ENCODE measurements at places on chromosomes 13 and 19. TPM values are rescaled to one million over a fixed set of nuclear protein-coding genes. Genes with fewer than 3 reads are reported as not detected.

GRCh38 chr13:30268673-30269072, 38.7 kb downstream of the KATNAL1 start:
- no peak for DNase-seq

DNA sequence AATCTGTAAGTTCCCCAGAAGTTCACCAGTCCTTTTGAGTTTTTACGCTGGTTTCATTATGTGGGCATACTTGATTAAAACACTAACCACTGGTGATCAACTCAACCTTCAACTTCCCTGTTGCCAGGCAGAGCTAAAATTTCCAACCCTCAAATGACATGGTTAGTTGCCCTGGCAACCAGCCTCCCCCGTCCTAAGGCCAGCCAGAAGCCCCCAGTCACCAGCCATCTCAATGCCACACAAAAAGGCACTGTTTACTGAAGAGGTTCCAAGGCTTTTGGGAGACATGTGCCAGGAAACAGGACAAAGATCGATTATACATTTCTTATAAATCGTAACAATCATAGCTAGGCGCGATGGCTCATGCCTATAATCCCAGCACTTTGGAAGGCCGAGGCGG, 1.6 kb downstream of the ZNF649 start:
- no peak for DNase-seq

DNA sequence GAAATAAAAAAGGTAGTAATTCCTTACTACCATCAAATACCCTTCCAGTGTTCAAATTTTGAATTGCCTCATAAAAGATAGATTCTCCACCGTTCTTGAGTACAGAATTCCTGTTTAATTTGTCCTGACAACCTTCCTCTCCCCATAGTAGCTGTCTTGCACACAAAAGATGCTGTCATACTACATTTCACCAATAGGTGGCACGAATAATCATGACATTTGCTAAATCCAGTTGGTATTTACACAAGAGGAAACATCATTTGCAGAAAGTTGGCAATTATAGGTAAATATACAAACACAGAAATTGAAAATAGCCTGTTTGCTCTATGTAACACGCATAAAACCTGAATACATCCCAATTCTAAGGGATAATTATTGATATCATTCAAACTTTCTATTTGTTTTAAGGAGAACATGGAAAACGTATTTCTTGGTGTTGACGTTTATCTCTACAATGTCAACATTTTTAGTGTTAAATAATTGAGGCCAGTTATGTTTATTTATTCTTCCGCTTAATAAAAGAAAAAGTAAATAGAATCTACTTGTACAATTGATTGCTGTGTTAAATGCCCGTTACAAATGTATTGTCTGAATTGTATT, 58.3 kb upstream of the CLDN10 start:
- DNase-seq = peak; percentile 83

Gene TIMM13
- 131 TPM for total RNA-seq

DNA sequence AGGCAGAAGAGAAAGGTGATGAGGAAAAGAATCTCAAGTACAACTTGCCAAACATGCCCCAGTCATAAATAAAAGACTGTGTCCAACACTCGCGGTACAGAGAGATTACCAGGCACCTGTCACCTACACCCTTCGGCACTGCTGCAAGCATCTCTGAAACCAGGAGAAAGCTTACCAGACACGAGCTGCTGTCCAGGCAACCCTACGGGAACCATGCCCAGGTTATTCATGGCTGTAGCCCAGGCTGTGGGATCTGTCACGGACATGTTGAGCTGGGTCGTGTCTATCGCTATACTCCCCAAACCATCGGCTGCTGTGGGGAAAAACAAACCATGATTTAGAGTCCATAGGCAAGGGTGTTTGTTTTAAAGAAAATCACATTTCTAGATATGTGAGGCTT, 375.0 kb downstream of the ENOX1 start:
- DNase-seq = no peak

GRCh38 chr19:16227837-16228636, 30.3 kb downstream of the AP1M1 start:
- no peak for DNase-seq

- DNase-seq = no peak
Measured at GRCh38 chr13:93941444-93941843, 538.0 kb downstream of the DCT start.

Gene PSG5
- total RNA-seq = not detected

DNA sequence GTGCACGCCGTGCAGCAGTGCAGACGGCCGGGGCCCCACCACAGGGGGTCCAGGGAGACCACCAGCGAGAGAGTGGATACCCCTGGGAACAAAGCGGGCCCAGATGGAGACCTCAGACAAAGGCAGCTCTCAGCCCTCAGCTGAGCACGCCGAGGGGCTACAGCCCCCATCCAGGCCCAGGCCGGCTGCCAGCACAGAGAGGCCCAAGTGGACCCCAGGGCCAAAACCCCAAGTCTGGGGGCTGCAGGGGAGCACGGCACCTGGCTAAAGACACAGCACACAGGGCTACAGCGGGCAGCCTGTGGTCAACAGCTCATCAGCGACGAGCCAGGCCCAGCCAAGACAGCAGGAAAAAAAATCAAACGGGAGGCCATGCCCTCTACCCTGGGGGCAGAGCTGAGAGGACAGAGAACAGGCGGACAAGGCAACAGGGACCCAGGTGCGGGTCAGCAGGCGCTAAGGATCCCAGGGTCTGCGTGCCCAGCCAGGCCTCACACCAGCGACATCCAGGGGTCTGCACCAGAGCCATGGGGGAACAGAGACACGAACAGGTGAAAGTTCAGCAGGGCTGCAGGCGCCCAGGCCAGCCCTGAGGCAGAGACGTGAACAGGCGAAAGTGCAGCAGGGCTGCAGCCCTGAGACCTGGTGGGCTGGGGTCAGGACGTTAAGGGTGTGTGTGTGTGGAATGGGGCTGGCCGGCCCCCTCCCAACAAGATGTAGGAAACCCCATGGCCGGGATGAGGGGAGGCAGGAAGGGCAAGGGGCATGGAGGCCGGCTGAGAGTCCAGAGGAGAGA, 34.3 kb downstream of the RASA3 start:
- no peak for DNase-seq

DNA sequence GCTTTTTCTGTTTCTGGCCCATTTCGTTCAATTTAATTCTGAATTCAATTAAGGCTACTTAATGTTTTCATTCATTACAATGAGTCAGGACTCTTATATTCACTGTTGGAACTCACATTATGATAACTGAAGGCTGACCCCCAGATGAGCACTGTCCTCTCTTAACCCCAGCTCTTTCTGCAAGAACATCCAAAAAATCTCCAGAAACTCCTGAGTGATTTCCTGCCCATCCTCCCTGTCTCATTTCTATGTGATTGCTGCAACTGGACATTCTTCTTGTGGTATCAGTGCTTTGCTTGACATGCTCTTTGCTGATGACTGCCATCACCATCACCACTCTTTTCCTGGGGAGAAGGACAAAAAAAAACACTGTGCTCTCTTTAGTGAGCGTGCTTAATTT, 240.3 kb downstream of the SPRY2 start:
- no peak for DNase-seq

GRCh38 chr19:6271251-6271650, 8.5 kb downstream of the MLLT1 start:
- DNase-seq = no peak

Gene CGB1
- not detected for total RNA-seq

DNA sequence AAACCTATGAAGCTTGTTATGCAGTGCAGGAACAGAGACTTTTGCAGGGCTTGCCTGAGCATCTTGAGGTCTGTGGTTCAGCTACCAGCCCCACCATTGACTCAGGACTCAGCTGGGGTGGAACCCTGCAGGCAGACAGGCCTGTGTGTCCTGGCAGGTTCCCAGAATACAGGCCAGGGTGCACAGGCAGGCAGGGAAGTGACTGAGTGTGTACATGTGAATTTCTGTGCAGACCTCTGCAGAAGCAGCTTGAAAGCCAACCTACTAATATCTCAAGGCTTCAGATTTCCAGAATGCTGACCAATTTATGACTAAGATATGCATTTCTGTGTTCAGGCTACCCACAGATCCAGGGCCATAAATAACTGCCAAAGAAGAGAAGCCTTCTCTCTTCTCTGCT, 254.4 kb downstream of the DLEU7 start:
- DNase-seq = peak; percentile 61

All from PC-3 (cell line).